ENCODE measurements at places on chromosomes 7 and 10.

GRCh38 chr7:158492367-158492764 is 95.3 kb downstream of the PTPRN2 start:
- DNase-seq = no peak

GRCh38 chr7:8078418-8078817 is 109.8 kb downstream of the GLCCI1 start:
- no peak for DNase-seq

GRCh38 chr7:142808461-142808801 is 37.7 kb downstream of the PRSS2 start:
- no peak for DNase-seq

DNA sequence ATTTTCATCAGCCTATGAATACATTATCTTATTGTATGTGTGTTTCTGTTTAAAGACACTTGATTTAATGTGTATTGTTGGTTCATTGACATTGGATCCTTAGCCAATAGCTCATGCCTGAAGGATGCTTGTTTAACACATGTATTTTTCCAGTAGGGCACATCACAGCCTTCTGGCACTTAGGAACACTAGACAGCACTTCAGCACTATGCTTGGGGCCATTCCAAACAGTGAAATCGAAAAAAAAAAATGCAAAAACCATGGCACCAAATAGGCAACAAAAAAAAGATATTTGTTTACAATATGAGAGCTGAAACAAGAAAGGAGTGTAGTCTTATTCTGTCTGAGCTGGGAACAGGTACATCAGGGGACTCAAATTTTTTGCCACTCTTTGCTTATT is 262.8 kb downstream of the SLC25A13 start:
- no peak for DNase-seq
